ENCODE measurements at places on chromosomes 1 and 21. TPM values are rescaled to one million over a fixed set of nuclear protein-coding genes. Genes with fewer than 3 reads are reported as not detected.

DNA sequence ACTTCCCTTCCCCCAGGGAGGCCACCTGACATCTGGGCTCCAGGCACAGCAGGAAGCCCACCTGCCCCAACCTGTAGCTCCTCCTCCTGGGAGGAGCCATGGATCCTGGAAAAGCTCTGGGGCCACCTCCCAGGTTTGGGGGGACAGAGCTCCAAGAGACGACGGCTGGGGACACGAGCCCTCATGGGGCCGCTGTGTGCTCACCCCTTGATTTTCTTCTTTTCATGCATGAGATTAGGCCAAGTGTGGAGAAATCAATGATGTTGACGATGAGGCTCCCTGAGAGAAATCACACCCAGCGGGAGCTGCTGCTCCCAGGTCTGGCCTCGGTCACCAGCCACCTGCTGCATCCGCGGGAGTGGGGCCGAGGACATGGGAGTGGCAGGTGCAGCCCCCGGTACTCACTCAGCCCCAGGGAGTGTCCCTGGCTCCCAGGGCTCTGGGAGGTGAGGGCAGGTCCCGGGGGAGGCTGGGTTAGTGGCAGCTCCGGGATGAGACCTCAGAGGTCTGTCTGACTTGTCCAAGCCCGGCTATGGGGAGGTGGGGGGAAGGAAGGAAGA lies 8.7 kb downstream of the TNFRSF14 start:
- no peak for DNase-seq
- no peaks in the 10 kb centered on the region for H3K27me3 ChIP-seq
- no peak overlapping the region for H3K27ac ChIP-seq
- peaks cover 31% of the 10 kb centered on the region for H3K36me3 ChIP-seq
- peaks cover 7% of the 10 kb centered on the region for H3K4me1 ChIP-seq
- no peak overlapping the region for H3K4me3 ChIP-seq

The CACNA1S gene
- not detected for total RNA-seq

The HPDL gene
- 39.8 TPM for total RNA-seq

DNA sequence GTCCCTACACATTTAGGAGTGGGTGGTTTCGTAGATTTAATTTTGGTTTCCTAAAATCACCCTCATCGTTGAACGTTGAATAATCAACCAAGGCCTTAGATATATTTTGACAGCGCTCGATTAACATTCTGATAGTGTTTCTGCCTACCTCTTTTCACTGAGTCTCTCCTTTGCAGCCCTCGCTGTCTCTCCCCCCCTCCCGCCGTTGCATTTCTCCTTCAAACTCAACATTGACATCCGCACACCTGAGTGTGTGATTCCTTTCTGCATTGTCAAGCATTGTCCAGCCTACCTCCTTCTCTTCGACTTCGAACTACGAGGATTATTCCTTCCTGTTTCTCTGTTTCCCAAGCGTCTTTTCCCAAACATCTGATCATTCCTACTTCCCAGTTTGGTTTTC lies 1.8 kb upstream of the ADAMTS1 start:
- peaks cover 50% of the 10 kb centered on the region for H3K27me3 ChIP-seq
- H3K4me3 ChIP-seq: peak overlapping the region; percentile 78
- peaks cover 1% of the 10 kb centered on the region for H3K36me3 ChIP-seq
- peaks cover 27% of the 10 kb centered on the region for H3K4me1 ChIP-seq
